ENCODE measurements at places on chromosomes 12 and 14.

DNA sequence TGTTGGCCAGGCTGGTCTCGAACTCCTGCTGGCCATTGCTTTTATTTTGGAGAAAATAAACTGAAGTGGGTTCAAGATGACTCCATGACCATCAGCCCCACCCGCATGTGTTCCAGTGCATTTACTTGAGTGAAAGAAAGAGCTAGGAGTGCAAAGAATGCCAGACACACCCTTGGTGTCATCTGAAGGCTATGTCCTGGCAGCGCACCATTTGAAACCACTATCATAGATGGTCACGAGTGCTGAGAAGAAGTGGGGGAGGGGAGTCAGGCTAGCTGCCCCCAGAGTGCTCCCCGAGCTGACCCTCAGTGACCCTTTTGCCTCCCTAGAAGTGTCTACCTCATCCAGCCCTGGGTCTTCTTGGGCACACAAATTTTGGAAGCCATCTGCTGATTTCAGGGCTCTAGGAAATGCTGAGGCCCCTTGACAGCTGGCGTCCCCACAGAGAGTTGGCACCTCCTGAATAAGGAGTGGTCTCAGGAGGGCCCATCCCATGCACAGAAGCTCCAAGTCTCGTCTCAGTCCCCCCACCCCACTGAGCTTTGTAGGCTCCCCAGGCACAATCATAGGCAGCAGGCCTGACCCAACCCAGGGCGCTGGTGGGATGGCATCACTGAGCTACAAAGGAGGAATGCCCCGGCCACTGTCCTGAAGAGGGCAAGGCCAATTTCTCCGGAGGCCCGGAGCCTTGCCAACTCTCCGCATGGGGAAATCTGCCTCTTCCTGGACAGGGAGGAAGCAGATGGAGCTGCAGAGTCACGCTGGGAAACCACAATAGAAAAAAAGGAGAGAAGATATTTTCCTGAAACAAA is 28.0 kb downstream of the PXN start:
- DNase-seq, result peak; percentile 91

- DNase-seq, result peak; percentile 27
Observed at GRCh38 chr14:59132796-59133494, 55.5 kb upstream of the DAAM1 start.

DNA sequence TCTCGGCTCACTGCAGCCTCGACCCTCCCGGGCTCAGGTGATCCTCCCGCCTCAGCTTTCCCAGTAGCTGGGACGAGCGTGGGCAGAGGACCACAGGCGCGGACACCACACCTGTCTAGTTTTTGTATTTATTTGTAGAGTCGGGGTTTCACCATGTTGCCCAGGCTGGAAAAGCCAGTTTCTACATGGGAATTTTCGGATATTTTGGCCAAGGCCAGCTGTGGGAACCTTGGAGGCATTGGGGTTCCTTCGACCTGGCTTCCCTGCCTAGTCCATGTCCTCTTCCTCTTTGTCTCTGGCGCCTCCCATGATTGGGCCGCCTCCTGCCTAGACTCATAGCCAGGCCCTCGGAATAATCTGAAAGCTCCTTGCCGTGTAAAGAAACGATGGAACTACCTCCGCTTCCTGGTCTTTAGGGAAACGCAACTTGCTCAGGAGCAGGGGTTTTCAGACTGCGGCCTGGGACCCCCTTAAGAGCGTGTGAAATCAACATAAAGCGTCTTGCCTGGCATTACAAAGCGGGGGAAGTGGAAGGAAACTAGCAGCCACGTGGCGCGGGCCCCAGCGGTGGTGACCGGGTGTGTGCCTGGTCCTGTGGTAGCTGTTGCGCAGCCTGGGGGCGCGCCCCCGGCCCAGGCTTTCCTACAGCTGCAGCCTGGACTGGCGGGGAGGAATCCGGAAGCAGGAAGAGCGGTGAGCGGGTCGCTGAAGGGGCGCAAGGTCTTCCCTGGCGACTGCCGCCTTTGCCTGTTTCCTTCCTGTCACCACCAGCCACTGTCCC is 1.4 kb upstream of the HSP90AA1 start:
- DNase-seq, result no peak

- DNase-seq, result no peak
Observed at GRCh38 chr12:94225947-94226630, 77.7 kb downstream of the PLXNC1 start.

GRCh38 chr12:126534495-126534894 is 1469.3 kb downstream of the AACS start:
- peak; percentile 52 for DNase-seq

DNA sequence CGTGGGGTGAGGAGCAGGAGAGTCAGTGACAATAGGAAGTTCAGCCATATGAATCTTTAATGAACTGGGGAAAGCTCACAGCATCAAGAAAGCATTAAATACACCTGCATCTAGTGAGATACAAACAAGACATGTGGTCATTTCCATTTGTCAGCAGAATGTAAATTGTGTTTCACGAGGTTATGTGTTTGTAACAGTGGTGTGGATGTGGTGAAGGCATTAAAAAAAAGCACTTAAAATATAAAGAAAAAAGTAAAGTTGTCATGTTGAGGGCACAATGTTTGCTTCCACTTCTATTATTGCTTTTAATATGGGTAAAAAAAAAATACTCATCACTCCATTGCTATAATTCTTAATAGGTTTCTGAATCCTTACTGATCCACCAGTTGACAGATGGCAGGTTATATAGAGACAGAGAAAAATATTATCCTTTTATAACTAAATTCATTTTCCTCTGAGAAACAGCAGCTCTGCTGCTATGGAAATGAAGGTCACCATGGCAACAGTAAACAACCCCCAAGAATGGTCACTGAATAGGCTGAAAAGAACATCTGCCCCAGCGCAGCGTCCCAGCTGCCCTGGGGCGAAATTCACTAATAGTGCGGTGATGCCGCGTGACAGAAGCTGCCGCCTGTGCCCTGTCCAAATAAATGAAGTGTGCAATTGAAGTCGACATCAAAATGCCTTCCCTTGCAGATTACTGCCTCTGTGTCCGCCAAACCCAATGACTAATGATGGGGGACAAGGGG is 226.1 kb downstream of the FOXN3 start:
- no peak for DNase-seq

- DNase-seq, result no peak
Observed at GRCh38 chr12:110699591-110700445, 10.9 kb upstream of the HVCN1 start.

- no peak for DNase-seq
Observed at GRCh38 chr12:58298803-58299202, 357.4 kb downstream of the ATP23 start.

GRCh38 chr12:41521872-41522379 is 333.8 kb downstream of the PDZRN4 start:
- peak; percentile 53 for DNase-seq

DNA sequence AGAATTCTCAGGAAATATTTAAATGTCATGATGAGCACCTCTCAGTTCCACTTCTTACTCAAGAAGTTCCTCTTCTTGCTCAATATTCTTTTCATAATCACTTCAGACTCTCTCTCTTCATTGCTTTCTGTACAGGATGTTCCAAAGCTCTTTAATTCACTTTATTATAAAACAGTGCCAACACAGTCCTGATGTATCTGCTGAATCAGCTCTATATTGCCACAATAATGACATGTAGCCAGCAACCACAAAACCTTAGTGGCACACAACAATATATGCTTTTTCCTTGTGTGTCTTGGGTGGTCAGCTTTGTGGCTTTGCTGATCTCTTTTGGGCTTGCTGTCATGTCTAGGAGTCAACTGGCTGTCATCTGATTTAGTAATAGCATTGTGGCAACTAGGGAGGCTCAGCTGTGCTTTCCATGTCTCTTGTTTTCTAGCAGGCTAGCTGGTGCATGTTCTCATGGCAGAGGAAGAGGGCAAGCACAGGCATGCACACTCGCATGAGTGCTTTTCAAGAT is 52.8 kb upstream of the SLC2A13 start:
- no peak for DNase-seq

GRCh38 chr12:98645572-98646067 is 530 bp downstream of the APAF1 start:
- DNase-seq, result peak; percentile 16

GRCh38 chr14:27134200-27134599 is 536.4 kb upstream of the NOVA1 start:
- no peak for DNase-seq

- peak; percentile 39 for DNase-seq
Observed at GRCh38 chr12:53414756-53415417, 8.8 kb upstream of the AMHR2 start.

DNA sequence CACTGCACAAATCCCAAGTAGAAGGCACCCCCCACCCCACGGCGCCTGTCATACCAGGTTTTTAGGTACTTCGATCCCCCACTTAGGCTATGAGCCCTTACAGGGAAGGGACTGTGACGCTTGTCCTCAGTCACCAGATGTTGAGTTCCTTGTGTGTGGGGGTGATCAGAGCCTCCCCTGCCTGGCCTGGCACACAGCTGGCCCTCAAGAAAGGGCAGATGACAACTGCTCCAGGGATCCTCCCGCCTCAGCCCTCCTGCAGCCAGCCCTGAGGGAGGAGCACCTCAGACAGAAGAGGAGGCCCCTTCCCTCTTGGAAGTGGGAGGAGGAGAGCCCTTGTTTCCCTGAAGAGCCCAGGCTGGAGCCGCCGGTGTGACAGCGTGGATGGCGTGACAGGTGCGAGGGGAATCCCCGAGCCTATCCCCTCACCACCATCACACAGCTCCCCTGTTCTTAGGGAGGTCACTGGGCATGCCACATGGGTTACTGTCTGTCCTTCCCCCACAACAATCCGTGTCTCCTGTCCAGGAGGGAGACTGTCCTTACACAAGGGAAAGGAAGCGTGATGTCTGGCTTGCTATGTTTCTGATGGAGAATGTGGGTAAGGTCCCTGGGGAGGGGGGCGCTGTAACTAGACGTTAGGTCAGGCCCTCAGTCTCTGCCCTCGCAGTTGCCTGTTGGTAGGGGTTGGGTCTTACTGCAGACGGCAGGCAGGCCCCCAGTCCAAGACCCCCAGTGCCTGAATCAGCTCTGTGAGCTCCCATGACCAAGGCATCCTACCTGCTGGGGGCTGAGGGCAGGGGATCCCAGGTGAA is 31.4 kb downstream of the P2RX4 start:
- no peak for DNase-seq

- peak; percentile 72 for DNase-seq
Observed at GRCh38 chr14:63677891-63678379, 36.3 kb upstream of the WDR89 start.

DNA sequence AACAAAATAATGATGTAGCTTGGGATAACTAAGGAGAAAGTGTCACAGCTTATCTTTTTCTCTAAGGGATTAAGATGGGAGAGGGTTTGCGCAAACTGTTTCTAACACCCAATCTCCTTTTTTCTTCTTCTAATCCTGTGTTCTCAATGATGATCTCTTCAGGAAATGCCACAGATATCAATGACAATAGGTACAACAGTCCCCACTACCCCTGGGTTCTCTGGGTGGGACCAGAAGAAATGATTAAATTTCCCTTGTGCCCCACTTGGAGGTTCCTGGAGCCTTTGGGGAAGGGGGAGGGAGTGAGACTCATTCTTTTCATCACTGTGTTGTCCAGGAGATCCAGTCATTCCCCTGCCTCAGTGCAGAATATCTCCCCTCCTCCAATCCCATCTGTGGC is 8.6 kb upstream of the PIP4K2C start:
- DNase-seq, result no peak

DNA sequence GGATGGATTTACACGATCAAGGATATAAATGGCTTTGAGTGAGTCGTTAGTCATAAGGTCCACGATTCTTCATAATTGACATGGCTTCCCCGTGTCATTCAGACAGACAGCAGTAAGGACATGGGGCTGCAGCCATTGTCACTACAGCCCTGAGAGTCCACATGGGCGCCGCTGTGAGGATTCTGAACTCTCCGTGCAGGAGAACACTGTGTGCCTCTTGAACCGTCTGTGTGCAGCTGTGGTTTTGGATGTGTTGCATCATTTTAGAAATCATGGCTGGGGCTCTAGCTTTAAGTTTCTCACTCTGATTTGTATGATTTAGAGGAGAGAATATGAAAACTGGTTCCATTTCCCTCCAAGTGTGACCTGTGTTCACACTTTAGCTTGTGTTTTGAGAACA is 47.2 kb downstream of the NPAS3 start:
- DNase-seq, result no peak

- no peak for DNase-seq
Observed at GRCh38 chr14:101506211-101506925, 54.9 kb upstream of the DIO3 start.

DNA sequence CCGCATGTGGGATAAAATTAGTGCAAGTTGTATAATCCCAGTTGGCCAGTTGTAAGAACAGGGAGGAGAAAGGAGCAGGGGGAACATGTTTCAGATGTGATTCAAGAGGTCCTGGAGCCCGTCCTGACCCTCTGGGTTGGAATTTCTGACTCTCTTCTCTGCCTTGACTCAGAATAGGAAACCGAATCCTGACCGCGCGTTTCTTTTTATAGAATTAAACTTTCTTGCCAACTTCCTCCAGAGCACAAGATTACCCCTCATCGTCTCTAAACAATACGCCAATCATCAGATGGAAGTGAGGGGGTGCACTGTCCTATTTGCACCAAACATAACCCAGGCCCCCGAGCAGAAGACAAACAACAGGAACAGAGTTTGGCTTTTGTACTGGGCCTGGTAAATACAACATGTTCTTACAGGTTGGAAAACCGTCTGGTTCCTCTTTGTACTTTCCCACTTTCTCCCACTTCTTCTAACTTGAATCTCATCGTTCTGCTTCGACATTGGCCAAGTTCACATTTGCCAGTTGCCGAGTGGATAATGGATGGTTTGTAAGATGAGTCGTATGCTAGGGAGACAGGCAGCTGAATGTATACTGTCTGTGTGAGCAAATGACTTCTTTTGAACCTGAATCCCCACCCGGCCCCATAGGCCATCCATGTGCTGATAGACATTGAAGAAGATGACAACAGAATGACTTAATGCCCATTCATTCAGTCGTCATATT is 42.6 kb upstream of the MED13L start:
- peak; percentile 99 for DNase-seq

DNA sequence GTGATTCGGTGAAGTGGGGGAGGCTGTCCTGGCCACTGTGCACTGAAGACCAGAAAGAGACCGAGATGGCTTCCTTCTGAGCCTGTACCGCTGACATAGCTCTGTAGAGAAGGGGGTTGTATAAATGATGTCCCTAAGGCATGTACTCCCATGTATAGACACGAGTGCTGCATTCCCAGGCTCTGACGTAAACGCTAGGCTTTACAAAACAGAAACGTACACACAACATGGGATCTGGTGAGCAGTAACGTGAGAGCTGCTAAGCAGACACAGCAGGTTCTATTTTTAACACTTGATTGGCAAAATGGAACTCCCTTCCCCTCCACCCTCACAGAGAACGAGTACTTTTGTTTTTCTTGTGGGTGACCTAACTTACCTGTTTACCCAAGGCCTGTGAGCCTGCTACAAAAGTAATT is 35.9 kb downstream of the ACADS start:
- DNase-seq, result peak; percentile 86

DNA sequence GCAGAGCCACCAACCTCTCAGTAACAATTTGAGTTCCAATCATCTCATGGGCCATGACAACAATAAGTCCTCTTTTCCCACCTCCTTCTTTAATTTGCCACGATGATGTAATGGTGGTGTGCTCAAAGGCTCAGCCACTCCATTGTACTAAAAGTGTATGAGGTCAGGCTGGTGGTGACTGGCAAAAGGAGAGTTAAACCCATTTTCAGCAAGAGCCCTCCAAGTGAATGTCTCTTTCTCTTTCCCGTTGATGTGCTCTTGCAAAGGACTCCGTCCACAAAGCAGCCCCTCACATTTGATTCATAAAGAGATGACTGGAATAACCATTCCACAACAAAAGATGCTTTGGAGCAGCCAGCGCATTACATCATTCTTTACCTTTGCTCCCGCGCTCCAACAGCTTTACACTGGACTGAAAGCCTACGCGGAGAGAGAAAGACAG is 41.6 kb downstream of the DUSP16 start:
- no peak for DNase-seq
